ENCODE measurements at places on chromosomes 11 and 22.

GRCh38 chr11:119624629-119625028 lies 104.4 kb downstream of the NECTIN1 start:
- DNase-seq: no peak

DNA sequence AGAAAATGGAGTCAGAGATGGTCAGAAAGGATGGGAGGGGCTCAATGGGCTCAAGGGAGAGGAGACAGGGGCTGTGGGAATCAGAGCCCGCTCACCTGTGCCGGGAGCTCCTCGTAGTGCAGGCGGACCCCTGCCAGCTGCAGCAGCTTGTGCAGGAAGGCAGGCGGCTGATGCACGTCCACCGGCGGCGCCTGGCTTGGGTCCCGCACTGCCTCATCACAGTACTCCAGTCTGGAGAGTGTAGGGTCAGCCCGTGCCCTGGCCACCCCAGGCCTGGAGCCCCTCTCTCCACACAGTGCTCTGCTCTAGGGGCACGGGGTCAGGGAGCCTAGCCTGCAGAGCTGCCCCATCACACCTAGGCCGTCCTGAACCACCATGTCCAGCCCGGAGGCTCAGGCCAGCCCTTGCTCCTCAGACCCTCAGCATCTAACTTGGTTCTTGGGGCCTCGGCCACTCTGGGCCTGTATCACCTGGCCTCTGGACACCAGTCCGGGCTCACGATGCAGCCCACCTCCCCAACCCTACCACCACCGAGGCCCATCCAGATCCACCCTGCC lies 3.8 kb downstream of the ATG2A start:
- DNase-seq: no peak

DNA sequence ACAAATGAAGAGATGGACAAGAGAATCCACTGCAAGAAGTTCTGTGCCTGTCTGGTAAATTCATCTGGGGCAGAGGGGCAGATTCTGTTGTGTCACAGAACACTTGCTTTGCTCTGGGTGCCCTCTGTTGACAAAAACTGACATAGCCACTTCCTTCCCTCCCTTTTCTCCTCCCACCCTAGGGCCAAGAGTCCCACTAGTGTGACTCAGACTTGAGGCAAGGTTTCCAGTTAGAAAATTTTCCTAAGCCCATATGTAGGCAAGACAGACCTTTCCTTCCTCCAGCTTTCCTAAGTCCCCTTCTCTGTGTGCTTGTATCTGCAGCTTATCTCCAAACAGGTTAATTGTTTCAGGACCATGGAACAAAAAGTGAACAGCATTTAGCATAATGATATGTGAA lies 106.8 kb downstream of the RBFOX2 start:
- peak; percentile 34 for DNase-seq

- DNase-seq: peak; percentile 88
Observed at GRCh38 chr22:31970490-31971444, 26.4 kb downstream of the YWHAH start.

DNA sequence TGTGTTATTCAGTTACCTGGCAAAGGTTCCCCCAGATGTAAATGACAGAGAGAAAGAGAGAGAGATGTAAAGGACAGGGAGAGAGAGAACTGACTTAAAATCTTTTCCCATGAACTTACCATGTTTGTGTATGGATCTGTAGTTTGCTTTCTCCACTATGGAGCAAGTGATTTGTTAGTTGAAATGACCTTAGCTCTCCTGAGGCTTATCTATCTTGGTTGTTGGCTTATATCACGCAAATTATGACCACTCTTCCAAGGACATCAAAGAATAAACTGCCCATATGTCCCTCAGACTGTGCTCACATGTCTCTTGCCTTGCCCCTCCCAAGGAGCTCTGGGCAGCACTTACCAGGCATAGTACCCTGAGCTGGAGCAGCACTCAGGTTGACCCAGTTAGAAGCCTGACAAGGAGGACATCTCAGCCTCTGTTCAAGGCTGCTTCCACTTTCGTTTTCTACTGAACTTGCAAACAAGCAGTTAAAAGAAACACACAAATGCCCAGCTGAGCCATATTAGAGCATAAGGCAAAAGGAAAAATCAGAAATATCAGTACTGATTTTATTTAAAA lies 95.3 kb upstream of the RCN1 start:
- DNase-seq: peak; percentile 52

GRCh38 chr22:48492366-48493320 lies 1335.0 kb downstream of the BRD1 start:
- DNase-seq: peak; percentile 89

GRCh38 chr22:29167032-29167911 lies 38.4 kb upstream of the EMID1 start:
- peak; percentile 89 for DNase-seq

GRCh38 chr11:56783448-56784041 lies 35.0 kb upstream of the OR9G4 start:
- DNase-seq: peak; percentile 17

- DNase-seq: no peak
Observed at GRCh38 chr11:28011813-28012212, 96.1 kb downstream of the KIF18A start.

GRCh38 chr22:42920101-42920820 lies 63.2 kb upstream of the ARFGAP3 start:
- no peak for DNase-seq

DNA sequence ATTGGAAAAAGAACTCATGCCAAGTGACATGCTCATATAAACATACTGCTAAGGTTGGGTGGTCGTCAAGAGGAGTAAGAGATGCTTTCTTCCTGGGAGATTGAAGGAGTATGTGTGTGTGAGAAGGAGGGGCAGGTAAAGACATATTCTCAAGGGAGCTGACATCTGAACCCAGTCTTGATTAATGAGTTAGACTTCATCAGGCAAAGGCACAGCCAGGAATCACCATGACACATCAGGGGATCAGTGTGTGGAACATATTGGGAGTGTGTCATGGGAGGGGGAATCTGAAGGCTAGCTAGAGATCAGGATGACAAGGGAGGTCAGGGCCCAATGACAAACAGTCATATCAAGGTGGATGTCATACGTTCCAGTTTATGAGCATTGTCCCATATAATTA lies 14.9 kb downstream of the CNTF start:
- no peak for DNase-seq

DNA sequence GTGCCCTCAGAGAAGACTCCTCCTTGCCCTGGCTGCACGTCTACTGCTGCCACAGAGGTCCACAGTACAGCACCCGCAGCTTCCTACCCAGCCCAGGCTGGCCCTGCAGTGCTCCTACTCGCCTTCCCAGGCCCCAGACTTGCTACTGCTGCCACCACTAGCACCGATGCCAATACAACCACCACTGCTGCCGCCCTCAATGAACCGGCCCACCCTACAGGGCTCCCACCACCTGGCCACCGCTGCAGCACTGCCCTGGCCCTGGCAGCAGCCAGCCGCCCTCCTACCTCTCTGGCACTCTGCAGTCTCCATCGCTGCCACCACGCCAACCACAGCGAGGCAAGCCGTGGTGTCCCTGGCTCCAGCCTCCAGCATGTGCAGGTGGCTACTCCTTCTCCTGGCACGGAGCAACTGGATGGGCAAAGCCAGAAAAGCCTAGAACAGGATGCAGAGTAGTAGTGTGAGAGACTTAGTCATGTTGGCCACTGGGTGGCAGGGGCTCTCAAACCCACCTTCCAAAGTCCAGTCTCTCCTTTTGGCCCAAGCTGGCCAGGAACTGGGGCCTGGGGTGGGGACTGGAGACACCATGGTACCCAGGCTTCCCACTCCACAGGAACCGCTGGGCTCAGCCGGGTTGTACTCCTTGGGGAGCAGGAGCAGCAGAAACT lies 39.4 kb downstream of the C22orf42 start:
- DNase-seq: no peak

DNA sequence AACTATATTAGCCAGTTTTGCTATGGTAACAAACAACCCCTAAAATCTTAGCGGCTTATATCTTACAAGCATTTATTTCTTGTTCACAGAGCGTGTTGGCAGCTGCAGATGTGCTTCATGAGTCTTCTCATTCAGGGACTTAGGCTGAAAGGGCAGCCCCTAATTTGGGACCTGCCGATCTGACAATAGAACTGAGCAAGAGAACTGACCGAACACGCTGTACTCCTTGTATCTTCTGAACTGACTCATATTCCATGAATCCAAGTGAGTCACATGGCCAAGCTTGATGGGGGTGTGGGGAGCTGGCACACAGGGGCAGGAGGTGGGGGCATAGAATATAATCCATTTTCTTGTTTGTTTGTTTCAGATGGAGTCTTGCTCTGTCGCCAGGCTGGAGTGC lies 481.7 kb upstream of the CADM1 start:
- DNase-seq: no peak

DNA sequence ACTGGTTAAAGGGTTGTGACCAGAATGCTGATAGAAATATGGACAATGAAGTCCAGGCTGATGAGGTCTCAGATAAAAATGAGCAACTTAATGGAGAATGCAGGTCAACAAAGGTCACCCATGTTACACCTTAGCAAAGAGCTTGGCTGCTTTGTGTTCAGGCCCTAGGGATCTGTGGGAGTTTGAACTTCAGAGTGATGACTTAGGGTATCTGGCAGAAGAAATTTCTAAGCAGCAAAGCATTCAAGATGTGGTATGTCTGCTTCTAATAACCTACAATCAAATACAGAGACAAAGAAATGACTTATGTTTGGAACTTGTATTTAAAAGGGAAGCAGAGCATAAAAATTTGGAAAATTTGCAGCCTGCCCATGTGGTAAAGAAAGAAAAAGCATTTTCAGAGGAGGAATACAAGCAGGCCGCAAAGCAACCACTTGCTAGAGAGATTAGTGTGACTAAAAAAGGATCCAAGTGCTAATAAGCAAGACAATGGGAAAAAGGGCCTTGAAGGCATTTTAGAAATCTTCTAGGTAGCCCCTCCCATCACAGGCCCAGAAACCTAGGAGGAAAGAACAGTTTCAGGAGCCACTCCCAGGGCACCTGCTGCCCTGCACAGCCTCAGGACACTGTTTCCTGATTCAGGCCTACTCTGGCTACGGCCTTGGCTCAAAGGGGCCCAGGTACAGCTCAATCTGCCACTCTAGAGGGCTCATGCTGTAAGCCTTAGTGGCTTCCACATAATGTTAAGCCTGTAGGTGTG lies 41.3 kb downstream of the TNKS1BP1 start:
- no peak for DNase-seq
